ENCODE measurements at places on chromosomes 13 and 19.

- DNase-seq, result no peak
Measured at GRCh38 chr19:33671211-33671610, 49.5 kb downstream of the CHST8 start.

DNA sequence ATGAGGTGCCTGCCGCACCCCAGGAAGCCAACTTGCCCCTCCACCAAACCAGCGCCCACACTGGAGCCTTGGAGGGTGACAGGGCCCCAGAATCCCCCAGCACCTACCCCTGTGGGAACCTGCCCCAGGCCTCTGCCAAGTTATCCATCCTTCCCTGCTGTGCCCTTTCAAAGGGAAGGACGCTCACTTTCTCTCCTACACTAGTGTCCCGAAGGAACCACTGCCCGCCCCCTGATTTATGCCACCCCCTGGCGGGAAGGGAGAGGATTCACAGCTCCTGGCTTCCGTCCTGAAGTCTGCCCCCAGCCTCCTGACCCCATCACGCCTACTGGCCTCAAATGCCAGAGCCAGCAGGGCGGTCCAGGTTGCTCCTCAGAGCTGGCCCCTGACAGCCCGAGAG lies 1.4 kb downstream of the EVI5L start:
- DNase-seq, result no peak

GRCh38 chr13:102873653-102874052 lies 27.8 kb downstream of the ERCC5 start:
- DNase-seq, result no peak

DNA sequence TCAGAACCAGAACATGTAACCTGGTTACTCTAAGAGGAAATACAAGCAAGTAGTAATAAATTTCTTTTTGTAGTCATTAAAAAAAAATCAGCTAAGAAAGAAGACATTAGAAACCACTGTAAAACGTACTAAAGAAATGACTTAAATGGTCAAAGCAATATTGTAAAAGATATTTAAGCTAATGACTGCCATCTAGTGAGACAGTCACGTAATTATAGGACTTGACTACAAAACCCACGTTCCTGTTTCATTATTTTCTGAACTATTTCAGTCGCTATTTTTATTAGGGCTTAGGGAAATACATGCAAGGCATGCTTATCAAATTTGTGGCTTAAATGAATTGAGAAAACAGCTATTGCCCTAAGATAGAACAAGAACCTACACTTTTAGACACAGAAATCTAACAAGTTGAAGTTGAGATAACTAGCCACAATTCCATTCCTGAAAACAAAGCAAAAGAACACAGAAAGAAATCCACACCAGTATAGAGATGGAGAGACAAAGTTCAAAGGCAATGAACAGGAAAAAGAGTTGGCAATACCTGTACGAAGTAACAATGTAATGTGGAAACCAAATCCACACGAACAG lies 17.9 kb downstream of the ALG5 start:
- DNase-seq, result peak; percentile 26

DNA sequence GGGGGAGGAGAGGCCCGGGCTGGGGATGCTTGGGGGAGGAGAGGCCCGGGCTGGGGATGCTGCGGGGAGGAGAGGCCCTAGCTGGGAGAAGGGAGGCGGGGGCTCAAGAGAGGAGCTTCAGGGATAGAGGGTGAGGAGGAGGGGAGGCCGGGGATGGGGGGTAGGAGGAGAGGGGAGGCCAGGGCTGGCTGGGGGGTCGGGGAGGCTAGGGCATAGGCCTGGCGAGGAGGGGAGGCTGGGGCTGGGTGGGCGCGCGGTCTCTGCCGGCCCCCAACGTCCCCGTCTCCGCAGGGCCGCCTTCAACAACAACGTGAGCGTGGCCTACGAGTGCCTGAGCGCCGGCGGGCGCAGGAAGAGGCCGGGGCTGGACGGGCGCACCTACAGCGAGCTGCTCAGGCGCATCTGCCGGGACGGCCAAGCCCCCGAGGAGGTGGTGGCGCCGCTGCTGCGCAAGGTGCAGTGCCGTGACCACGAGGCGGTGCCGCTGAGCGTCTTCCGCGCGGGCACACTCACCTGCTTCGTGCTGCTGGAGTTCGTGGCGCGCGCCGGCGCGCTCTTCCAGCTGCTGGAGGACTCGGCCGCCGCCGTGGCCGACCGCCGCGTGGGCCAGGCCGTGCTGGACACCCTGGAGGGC lies 11.4 kb downstream of the TPGS1 start:
- no peak for DNase-seq

GRCh38 chr19:2391118-2391725 lies 31.2 kb downstream of the TMPRSS9 start:
- DNase-seq, result peak; percentile 84
